NCI-H1092 (cell line): ENCODE measurements at places on chromosomes 3 and 15.

- DNase-seq = no peak
Observed at GRCh38 chr15:37061996-37062395, 38.4 kb downstream of the MEIS2 start.

GRCh38 chr3:46947981-46948791 lies 28.4 kb downstream of the CCDC12 start:
- no peak for DNase-seq

DNA sequence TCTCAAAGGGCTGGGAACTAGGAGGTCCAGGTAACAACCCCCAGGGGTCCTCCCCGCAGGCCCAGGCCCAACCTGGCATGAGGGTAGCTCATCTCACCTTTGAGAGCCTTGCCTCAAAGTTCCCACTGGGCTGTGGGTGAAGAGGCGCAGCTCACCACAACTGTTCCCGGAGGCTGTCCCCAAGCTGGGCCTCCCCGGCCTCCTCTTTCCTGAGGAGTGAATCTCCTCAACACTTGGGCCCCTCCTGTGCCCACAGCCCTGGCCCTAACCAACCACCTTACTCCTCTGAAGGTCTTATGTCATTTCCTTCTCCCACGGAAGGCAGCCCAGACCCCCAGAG lies 27.5 kb upstream of the CORO2B start:
- no peak for DNase-seq

DNA sequence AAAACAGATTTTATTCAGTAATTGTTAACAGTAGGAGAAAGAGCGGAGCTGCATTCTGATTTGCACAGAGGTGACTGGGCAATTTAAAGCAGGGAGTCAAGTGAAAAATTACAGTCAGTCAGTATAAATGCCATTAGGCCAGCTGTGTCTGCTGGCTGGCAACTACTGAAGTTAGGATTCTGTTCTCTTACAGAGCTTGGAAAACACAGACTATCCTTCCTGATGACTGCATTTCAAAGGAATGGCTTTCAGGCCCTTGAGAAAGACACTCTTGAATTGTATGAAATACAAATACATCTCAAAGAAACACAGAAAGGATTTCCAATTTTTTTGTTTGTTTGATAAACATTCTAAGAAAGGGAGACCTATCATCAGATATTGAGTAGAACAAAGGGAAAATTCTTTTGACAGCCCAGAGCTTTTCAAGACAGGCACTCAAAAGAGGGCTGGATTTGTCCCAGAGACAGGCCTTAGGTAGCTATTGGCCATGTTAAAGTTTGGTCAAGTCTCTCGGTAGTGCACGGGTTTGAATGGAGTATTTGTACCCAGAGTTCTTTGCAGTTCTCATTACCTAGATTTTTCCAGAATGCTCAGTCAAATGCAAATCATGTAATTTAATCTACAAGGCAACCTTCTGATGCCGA lies 551.2 kb upstream of the CCDC54 start:
- no peak for DNase-seq

- no peak for DNase-seq
Observed at GRCh38 chr3:10494180-10494579, 11.2 kb downstream of the ATP2B2 start.

GRCh38 chr3:50370594-50370993 lies 11.3 kb upstream of the TMEM115 start:
- no peak for DNase-seq

- DNase-seq = no peak
Observed at GRCh38 chr3:69309814-69310213, 76.1 kb downstream of the FRMD4B start.

- no peak for DNase-seq
Observed at GRCh38 chr3:139634111-139634635, 43.6 kb downstream of the NMNAT3 start.

DNA sequence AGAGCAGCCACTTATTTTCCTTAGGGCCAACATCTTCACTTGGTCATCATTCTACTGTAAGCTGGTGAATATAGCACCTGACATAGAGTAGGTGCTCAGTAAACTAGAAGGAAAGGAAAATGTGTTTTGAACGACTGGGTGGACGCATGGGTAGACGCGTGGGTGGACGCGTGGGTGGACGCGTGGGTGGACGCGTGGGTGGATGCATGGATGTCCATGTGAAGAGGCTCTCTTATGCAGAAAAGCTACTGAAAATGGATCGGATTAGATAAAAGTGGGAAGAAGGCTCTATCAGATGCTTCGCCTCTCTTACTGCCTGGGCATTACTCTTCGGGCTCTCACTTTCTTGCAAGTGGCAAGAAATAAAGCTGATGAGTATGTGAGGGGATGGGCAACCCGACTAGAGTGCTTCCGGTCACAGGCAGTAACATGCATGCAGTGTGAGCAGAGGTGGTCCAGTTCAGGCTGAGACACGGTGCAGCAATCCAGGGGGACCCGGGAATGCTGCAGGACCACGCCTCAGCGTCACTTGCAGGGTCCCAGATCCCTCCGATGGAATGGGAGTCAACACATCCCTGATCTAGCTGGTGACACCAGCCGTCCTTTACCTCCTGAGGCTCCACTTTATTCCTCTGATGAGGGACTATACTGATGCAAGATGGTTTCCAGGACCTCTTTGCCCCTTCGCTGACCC lies 138.0 kb upstream of the MEF2A start:
- no peak for DNase-seq

DNA sequence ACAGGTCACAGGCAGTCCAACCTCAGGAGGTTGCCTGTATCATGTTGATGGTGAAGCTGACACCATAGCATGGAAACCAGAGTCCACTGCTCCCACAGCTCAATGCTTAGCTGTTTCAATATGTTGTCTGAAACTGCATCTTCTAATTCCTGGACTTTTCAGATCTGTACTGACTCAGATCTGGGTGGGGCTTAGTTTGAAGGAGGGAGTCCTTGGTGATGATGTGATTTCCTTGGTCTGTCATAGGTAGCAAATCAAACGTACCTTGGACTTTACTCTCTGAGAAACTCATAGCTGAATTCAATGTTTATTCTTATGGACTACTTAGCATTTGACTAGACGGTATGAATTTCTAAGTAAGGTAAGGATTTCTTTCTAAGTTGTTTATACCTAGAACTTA lies at the start of gene HHLA2:
Gene HHLA2 (plus strand): TSS at position 310 of the 400 bp plus-strand sequence. CDS start 55,266 bp downstream, outside the sequence.
- DNase-seq = no peak

GRCh38 chr3:109047366-109047765 lies 70.6 kb downstream of the MORC1 start:
- no peak for DNase-seq

DNA sequence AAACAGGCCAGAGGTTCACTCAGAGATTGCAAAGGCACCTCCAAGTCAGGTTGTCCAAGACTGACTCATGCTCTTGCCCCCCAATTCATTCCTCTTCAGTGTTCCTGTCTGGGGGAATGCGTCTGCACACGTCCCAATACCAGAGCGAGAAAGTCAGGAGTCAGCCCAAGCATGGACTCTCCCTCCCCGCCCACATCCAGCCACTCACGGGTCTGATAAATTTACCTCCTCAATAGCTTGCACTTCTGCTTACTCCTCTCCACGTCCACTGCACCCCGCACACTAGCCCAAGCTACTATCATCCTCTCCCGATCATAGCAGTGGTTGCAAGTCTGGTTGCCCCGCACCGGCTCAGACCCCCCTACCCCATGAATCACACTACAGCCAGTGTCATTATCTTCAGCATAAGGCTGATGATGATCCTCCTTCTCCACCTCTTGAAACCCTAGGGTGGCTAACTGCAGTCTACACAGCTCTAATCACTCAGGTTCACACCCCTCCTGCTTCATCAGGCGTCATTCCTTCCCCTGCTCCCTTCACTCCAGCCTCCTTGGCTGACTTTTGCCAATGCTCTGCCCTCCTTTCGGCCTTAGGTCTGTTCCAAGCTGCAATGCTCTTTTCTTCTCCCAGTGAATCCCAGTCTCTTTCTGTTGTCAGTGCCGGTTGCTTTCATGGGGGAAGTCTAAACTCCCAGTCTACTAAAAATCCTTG lies 27.6 kb upstream of the MYO1E start:
- DNase-seq = no peak

DNA sequence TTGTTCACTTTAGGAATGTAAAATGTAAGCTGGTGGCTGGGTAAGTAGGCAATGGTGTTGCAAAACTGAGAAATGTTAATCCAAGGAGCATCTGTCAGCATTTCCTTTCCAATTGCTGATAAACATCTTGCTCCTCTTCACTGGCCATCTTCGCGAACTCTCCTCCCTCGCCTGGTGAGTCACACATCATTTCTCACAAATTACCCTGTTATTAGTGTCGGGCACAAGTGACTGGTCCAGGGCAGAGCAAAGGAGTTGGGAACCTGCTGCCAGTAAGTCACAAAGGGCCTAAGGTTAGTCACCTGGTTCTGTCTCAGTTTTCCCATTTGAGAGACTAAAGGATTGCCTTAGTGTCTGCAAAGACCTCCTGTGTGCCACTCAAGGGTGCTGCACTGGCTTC lies 13.0 kb downstream of the CERS3 start:
- no peak for DNase-seq

DNA sequence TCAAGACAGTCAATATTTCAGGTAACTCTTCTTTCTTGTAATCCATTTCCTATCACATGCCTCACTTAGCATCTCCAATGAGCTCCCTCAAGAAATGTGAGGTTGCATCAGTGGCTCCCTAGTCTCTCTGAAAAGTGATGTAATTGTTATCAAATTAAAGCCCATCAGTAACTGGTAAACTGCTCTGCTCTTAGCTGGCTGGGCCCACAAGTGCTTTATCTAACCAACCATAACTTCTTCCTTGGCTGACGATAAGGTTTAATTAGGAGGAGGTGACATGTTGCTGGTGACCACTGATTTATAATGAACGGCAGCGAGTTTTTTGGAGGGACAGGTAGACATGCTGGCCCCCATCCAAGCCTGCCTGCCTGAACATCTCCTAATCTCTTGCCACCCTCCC lies 79.6 kb downstream of the RTP4 start:
- no peak for DNase-seq

- no peak for DNase-seq
Observed at GRCh38 chr3:25554376-25554775, 110.3 kb downstream of the TOP2B start.

DNA sequence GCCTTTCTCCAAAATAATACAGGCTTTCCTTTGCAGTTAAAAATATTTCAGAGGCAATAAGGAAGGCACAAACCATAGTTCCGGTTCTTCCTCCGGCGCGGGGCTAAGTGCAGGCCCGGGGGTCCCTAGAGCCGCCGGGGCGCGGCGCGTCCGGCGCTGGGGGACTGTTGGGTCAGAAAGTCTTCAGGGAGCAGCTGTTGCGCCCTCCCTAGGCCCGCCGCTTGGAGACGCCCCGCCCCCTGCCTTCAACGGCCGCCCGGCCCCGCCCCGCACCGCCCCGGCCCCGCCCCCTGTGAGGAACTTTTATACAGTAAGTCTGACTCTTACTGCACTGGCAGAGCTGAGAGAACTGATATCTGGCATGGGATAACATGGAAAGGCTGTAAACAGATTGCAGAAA lies 283.1 kb upstream of the ARL6 start:
- DNase-seq = no peak

- no peak for DNase-seq
Observed at GRCh38 chr3:155676252-155676981, 68.5 kb downstream of the PLCH1 start.

GRCh38 chr3:181698263-181698954 lies 13.3 kb upstream of the SOX2 start:
- DNase-seq = no peak
